Activated CD4-positive, alpha-beta T cell treated with anti-CD3 and anti-CD28 coated beads, Interleukin-2, amount 10 ng/mL, durations not matched to agents 24 days and 14 days (primary cell): ENCODE measurements at places on chromosomes 6 and 20. TPM values are rescaled to one million over a fixed set of nuclear protein-coding genes. Genes with fewer than 3 reads are reported as not detected.

Gene CDH26
- 0.47 and 0.71 TPM in 2 replicates for total RNA-seq

Gene TFAP2C
- not detected in 2 replicates for total RNA-seq

- H3K4me1 ChIP-seq = peaks cover 11% of the 10 kb centered on the region
- DNase-seq = no peak
- peaks cover 77% of the 10 kb centered on the region for H3K36me3 ChIP-seq
- no peaks in the 10 kb centered on the region for H3K27me3 ChIP-seq
- H3K4me3 ChIP-seq = no peak overlapping the region
- no peak overlapping the region for H3K27ac ChIP-seq
These were observed 11.3 kb downstream of the PRRC2A start for GRCh38 chr6:31631681-31632278.

- no peak for DNase-seq
- no peaks in the 10 kb centered on the region for H3K4me1 ChIP-seq
- no peaks in the 10 kb centered on the region for H3K36me3 ChIP-seq
- no peak overlapping the region for H3K4me3 ChIP-seq
These were observed 120.4 kb downstream of the SIM1 start for GRCh38 chr6:100344321-100344720.

- peaks cover 62% of the 10 kb centered on the region for H3K36me3 ChIP-seq
- no peak for DNase-seq
- peak overlapping the region; percentile 96 for H3K4me3 ChIP-seq
- no peaks in the 10 kb centered on the region for H3K27me3 ChIP-seq
- peak overlapping the region; percentile 99 for H3K27ac ChIP-seq
These were observed 563 bp downstream of the MGME1 start for GRCh38 chr20:17969278-17969883.

Gene SRMS
- not detected in 2 replicates for total RNA-seq

DNA sequence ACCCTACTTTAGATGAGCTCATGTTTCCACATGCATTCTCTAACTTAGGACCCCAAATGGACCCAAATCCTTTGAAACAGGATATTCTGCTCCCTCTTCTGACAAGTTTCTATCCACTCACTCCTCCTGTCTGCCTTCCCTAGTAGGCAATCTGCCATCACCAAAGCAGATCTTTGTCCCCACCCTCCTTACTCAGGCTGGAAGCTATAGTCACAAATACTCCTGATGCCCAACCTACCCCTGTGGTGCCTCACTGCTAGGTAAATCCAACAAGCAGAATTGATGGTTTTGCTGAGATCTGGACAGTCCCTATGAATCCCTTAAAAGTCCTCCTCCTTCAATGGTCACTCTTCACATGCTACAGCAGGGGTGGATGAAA lies 21.7 kb downstream of the ELOVL5 start:
- H3K4me3 ChIP-seq = no peak overlapping the region
- H3K27ac ChIP-seq = peak overlapping the region; percentile 54
- peaks cover 56% of the 10 kb centered on the region for H3K4me1 ChIP-seq
- H3K36me3 ChIP-seq = peaks cover 38% of the 10 kb centered on the region
- DNase-seq = no peak

GRCh38 chr20:47660983-47661700 lies 124.1 kb downstream of the SULF2 start:
- H3K4me1 ChIP-seq = peaks cover 8% of the 10 kb centered on the region
- no peaks in the 10 kb centered on the region for H3K27me3 ChIP-seq
- no peak for DNase-seq
- H3K27ac ChIP-seq = peak overlapping the region; percentile 25
- H3K4me3 ChIP-seq = no peak overlapping the region
